Fibroblast of skin of right biceps (primary cell): ENCODE measurements at places on chromosomes 3 and 15.

GRCh38 chr3:65126527-65127410 is 439.0 kb upstream of the ADAMTS9 start:
- peak; percentile 63 for DNase-seq

GRCh38 chr3:129576514-129577352 is 29.7 kb downstream of the PLXND1 start:
- no peak for DNase-seq

GRCh38 chr3:5001135-5001534 is 21.9 kb downstream of the BHLHE40 start:
- no peak for DNase-seq

GRCh38 chr15:84647726-84648125 is 6.4 kb downstream of the WDR73 start:
- DNase-seq = no peak
